Stimulated activated CD4-positive, alpha-beta T cell treated with anti-CD3 and anti-CD28 coated beads, Interleukin-2, amount 100 ng/mL, for 24 hours (primary cell): ENCODE measurements at places on chromosomes 5 and 9.

DNA sequence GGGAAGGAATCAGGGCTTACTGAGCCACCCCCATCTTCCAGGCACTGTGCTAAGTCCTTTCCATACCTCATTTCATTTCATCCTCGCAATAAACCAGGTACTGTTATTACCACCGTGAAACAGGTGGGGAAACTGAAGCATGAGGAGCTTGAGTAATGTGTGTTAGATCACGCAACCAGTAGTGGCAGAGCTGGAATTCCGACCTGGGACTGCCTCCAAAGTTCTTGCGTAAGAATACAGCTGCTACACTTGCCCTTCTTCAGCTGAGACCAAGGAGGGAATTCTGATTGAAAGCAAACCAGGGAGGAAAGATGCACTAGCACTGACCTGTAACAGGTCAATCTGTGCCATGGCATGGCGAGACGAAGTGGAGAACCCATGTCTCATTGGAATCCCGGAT lies 113.4 kb upstream of the MSX2 start:
- DNase-seq = no peak

GRCh38 chr9:108434036-108434435 lies 421.8 kb downstream of the ACTL7B start:
- DNase-seq = no peak

DNA sequence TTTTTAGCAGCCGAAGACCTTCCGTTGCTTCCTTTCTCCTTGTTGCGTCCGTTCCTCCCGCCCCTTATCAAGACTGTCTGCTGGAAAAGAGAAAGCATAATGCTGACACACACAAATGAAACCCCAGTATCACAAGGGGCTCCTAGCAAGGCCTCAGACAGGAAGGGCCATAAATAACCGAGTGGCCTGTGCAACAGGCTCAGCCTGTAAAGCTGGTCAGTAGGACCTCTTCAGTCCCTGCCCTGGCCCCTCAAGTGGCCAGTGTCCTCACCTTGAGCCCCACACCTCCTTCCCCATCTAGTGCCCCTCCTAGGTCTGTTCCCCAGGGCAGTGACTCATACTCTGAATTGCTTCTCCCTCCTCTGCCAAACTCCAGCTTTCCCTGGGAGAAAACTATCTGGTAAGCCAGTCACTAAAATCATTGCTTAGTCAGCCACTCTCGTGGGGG lies 174.6 kb upstream of the IL12B start:
- no peak for DNase-seq

DNA sequence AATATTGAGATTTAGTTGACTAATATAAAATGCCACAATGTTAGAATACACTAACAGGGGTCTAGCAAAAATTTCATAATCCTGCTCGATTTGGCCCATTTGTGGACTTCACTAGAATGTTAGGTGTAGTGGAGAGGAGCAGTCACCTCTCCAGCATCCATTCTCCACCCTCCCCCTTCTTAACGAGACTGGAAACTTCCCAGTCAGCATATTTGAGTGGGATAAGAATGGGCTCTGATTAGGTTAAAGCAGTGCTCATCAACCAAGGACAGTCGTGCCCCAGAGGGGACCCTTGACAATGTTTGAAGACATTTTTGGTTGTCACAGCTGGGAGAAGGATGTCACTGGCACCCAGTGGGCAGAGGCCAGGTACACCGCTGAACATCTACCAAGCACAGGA lies 46.7 kb downstream of the FANCC start:
- DNase-seq = no peak

DNA sequence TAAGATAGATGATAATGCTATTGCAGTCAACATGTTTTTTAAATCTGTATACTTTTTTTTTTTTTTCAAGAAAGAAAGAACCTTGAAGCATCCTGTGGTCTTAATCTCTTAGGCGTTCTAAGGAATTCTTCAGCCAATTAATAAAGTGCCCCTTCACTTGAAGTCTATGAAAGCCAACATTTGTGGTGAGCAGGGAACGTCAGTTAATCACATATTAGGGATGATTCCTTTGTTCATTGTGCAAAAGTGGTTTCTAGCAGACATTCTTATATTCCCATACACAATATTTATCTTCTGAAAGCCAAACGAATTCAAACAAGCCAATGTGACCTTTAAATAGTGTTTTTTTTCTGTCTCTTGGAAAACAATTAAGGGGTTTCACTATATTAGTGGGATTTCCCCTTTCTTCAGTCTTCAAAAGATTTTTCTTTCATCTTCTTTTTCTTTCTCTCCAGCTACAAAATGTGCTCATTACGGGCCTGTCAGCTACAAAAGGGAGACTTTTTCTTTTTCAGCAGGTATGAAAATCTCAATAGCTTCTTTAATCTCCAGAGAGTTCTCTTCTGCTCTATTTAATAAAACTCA lies 40.1 kb downstream of the TMEM167A start:
- no peak for DNase-seq

GRCh38 chr5:44266882-44267576 lies 122.2 kb downstream of the FGF10 start:
- no peak for DNase-seq

DNA sequence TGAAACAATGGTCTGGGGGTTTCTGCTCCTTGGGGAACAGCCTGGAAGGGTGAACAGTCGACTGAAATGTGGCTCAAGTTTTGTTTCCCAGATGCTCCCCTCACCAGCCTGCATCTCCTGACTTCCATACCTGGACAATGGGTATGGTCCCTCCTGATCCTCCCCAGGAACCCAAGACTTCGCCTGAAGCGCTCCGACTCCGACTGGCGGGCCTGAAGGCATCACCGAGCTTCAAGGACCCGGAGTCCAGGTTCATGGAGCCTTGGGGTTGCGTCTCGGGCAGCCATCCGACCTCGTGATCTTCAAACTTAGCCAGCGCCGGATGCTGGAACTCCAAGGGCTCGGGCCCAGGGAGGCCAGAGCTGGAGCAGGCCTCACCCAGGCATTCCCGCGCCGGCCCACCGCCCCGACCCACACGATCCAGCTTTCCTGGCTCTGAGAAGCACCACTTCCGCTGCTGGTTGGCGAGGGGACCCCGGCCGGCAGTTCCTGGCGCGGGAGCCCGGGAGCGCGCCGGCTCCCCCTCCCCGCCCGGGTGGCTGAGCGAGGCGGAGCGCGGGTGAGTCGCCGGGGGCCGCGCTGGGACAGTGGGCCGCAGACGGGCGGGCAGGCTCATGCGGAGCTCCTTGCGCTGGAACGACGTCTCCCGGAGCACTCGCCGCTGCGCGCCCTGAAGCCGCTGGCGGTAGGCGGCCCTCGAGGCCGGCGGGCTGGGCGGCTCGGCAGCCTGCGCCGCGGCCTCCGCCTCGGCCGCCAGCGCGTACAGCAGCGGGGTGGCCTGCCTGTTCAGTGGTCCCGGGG lies 5.2 kb downstream of the SHROOM1 start:
- DNase-seq = no peak

GRCh38 chr9:27659571-27659970 lies 86.3 kb upstream of the C9orf72 start:
- DNase-seq = no peak

GRCh38 chr5:132837868-132838267 lies 7.4 kb upstream of the SHROOM1 start:
- DNase-seq = no peak

GRCh38 chr9:112894041-112894440 lies 3.4 kb upstream of the SLC46A2 start:
- no peak for DNase-seq

- DNase-seq = no peak
These were observed 1237.3 kb upstream of the C9orf72 start for GRCh38 chr9:28810388-28811075.

GRCh38 chr5:38338455-38338854 lies 80.1 kb downstream of the EGFLAM start:
- DNase-seq = no peak
